ENCODE measurements at places on chromosomes 3 and 15. TPM values are rescaled to one million over a fixed set of nuclear protein-coding genes. Genes with fewer than 3 reads are reported as not detected.

The VWA5B2 gene
- 1.5 TPM for total RNA-seq

The RPL22L1 gene
- 119 TPM for total RNA-seq

The PPP1R14D gene
- not detected for total RNA-seq

The KBTBD8 gene
- 4.7 TPM for total RNA-seq

The TIPIN gene
- total RNA-seq = 20.7 TPM

The GABRB3 gene
- 170 TPM for total RNA-seq

The VIPR1 gene
- 11.8 TPM for total RNA-seq

DNA sequence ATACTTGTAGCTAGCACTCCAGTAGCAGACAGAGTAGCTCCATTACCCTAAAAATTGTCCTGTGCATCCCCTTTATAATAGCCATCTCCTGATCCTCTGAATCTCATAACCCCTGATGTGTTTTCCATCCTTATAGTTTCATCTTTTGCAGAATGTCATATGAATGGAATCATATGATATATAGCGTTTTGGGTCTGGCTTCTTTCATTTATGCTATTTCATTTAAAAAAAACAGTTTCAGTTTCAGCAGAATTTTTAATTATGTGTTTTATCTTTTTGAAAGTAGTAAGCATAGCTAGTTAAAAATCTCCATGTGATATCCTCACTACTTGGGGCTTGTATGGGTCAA lies 132.7 kb downstream of the KLF13 start:
- no peak for DNase-seq

GRCh38 chr3:94011233-94011711 lies 17.1 kb downstream of the STX19 start:
- DNase-seq = no peak

DNA sequence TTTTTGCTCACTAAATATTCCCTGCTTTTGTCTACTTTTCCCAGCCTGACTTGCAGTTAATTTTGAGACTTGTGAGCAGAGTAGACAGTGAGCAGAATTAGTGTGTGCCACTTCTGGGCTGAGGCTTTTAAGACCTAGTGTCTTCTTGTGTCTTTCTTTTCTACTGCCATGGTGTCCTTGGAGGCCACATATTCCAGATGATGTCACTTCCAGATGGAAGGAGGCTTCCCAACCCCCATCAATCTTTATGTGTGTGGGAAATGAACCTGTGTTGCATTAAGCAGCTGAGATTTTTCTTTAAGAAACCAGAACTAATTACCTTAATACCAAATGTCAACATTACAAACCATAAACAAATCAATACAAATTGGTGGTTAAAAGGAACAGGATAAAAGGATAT lies 774.7 kb upstream of the ROBO1 start:
- DNase-seq = no peak

- DNase-seq = no peak
These were observed 31.3 kb downstream of the LIPC start for GRCh38 chr15:58462973-58463663.

DNA sequence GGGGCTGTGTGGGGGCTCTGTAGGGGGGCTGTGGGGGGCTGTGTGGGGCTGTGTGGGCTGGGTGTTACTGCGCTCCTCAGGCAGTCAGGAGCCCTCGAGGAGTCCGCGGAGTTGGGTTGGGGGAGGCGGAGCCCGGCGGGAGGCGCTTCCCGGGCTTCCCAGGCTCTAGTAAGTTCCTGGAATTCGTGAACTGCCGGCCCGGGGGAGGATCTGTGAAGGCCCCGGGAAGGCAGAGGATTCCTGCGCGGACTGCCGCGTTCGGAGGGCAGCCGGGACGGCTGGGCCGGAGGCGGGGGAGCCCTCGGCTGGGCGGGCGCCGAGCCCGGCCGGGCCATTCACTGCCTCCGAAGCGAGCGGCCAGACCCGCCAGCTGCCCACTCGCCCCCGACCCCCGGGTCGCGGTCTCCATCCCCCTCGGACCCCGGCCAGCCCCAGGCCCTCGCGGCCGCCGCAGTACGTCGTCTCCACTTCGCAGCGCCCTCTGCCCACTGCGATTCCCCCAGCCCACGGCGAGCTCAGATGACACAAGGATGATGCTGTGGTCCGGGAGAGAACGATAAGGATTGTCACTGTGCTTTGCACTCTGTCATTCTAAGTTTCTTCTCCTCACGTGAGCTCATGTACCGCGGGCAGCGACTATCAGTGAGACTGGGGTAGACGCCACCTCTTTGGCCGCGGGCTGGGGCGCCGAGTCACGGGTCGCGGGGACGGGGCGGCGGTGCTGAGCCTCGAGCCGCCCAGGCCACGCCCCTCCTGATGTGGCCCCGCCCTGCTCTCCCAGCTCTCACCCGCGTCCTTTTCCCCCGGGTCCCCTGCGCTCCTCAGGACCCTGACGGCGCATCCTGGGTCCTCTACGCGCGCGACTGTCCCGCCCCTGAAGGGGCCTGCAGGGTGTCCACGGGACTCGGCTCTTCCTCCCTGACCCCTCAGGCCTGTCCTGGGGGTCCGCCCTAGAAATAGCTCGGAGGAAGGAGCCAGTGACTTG lies 65.3 kb downstream of the KLF13 start:
- peak; percentile 86 for DNase-seq

GRCh38 chr3:124636101-124636862 lies 94.0 kb upstream of the UMPS start:
- DNase-seq = peak; percentile 55

- DNase-seq = peak; percentile 94
These were observed 9.8 kb downstream of the CTXND1 start for GRCh38 chr15:80242132-80242769.

GRCh38 chr3:78926523-78926922 lies 841.3 kb downstream of the ROBO1 start:
- no peak for DNase-seq

- no peak for DNase-seq
These were observed 61.2 kb downstream of the PLD1 start for GRCh38 chr3:171749124-171749523.

GRCh38 chr3:118332699-118333098 lies 701.9 kb downstream of the IGSF11 start:
- no peak for DNase-seq

- DNase-seq = no peak
These were observed 53.7 kb downstream of the RGMA start for GRCh38 chr15:93035092-93035915.

GRCh38 chr15:25403771-25404170 lies 35.1 kb downstream of the UBE3A start:
- no peak for DNase-seq

GRCh38 chr15:39132070-39132469 lies 448.8 kb upstream of the THBS1 start:
- DNase-seq = no peak

DNA sequence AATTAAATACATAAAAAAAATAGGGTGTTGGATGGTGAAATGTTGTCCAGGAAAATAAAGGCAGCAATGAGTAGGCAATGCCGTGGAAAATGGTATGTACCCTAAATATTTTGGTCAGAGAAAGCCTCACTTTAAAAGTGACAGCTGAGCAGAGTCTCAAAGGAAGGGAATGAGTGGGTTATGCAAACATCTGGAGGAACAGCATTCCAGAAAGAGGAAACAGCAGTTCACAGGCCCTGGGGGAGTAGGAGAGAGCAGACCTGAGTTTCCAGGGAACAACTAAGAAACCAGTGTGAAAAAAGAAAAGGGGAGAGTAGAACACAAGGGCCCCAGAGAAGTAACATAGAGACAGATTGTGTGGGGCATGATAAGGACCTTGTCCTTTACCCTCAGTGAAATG lies 230.0 kb upstream of the CNTN3 start:
- no peak for DNase-seq

DNA sequence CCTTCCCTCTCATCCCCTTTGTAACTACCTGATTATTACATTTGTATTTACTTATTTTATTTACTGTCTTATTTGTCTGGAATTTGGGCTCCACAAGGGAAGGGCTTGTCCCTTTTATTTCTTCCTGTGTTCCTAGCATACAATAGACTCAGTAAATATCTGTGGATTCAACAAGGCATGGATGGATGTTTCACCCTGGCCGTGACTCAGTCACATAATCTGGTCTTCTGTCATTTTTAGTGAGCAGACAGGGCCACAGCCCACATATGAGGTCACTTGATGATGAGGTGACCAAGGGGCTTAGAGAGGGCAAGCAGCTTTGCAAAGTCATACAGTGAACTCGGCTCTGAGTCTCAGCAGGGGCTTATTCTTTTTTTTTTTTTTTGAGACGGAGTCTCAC lies 7.8 kb upstream of the DAG1 start:
- peak; percentile 60 for DNase-seq

DNA sequence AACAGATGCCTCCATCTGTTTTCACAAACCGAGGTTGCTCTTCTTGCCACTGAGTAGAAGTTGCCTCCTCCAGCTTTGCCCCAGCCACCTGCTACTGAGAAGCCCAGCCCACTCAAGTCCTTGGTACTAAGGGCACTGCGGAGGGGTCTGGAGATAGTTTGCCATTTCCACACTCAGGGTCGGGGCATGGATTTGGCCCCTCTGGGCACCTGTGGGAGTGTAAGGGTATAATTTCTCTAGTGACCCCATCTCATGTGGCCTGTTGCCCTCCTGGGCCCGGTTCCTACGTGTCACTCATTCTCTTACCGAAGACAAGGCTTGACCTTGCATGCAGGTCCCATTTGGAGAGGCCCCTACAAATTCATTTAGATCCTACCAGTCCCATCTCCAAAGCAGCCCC lies 79.0 kb downstream of the THSD4 start:
- no peak for DNase-seq

GRCh38 chr3:187740421-187741399 lies 4.6 kb downstream of the BCL6 start:
- DNase-seq = peak; percentile 90

- DNase-seq = no peak
These were observed 514.9 kb upstream of the DPPA4 start for GRCh38 chr3:109852283-109852682.

GRCh38 chr3:29711255-29711771 lies 430.4 kb downstream of the RBMS3 start:
- no peak for DNase-seq

DNA sequence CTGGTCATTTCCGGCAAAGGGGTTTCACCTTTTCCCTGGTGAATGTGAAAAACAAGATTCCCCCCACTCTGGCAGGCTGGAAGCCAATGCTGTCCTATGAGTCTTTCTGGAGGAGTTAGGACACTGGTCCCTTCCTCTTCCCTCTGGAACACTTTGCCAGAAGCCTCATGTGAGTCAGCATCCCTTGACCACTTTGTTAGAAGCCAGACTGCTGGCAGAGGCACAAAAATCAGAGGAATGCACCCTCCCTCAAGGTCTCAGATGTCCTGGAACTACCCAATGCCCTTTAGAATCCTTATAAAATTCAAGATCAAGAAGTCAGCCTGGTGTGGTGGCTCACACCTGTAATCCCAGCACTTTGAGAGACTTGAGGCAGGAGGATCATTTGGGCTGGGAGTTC lies 26.6 kb downstream of the ITGB5 start:
- DNase-seq = no peak

GRCh38 chr3:9043063-9043462 lies 79.8 kb upstream of the RAD18 start:
- DNase-seq = no peak

DNA sequence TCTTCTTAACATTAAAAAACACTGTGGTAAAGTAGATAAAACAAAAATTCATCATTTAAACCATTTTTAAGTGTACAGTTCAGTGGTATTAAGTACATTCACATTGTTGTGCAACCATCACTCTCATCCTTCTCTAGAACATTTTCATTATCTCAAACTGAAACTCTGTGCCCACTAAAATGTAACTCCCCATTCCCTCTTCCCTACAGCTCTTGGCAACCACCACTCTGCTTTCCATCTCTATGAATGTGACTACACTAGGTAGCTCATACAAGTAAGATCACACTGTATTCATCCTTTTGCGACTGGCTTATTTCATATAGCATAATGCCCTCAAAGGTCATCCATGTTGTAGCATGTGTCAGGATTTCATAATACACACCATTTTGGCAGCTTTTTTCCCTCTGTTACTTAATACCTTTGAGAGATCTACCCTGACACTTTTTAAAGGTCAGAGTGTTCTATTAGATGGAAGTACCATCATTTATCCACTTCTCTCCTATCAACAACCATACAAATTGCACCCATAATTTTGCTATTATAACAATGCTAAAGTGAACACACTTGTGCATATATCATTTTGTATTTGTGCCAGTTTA lies 42.9 kb upstream of the FRMD4B start:
- no peak for DNase-seq

DNA sequence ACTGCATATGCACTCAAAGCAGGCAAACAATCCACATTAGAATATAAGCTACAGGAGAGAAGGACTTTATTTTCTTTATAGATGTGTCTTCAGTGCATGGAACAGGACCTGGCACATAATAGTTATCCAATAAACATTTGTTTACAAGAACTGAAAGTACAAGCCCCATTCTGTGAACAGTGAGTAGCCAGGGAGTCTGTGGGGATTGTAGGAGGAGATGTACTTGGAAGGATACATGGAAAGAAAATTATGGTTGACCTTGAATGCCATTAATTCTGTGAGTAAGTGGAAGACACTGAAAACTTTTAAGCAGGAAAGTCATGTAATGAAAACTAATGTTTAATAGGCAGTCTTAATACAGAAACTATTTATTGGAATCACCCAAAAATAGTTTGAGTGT lies 28.3 kb downstream of the MASP1 start:
- DNase-seq = no peak

- DNase-seq = no peak
These were observed 15.9 kb downstream of the TGM5 start for GRCh38 chr15:43250785-43251184.

GRCh38 chr3:135310317-135310716 lies 515.3 kb downstream of the EPHB1 start:
- peak; percentile 77 for DNase-seq

DNA sequence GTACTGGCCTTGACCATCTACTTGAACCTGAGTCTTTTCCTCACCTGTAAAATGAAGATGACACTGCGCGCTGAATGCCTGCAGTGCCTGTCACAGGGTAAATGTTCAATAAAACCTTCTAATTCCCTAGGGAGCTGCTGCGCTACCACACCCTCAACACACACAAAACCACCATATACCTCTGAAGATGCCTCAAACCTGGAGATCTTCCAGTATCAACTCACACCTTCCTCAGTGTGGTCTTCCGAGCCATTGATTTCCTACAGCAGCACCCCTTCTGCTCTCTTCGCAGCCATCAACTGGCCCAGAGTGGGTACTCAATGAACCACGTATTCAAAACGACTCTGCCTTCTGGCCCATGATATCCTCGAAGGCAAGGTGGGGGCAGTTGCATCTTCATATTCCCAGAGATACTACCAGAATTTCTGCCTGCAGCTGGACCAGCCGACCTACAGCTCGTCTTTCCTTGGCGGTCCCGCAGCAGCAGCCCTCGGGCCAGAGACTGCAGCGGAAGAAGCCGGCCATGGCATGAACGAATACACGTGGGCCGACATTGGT lies 695 bp downstream of the RPL32 start:
- DNase-seq = no peak

GRCh38 chr15:94265009-94265408 lies 33.6 kb downstream of the MCTP2 start:
- no peak for DNase-seq

- no peak for DNase-seq
These were observed 658.8 kb downstream of the EDEM1 start for GRCh38 chr3:5846261-5846660.

GRCh38 chr3:13548696-13549622 lies at the start of gene FBLN2:
FBLN2 (plus strand) TSS chr3:13549125; CDS start chr3:13570356, 21,231 bp downstream.
- peak; percentile 88 for DNase-seq

- no peak for DNase-seq
These were observed 26.3 kb downstream of the NRG4 start for GRCh38 chr15:75985971-75986370.
